Stimulated activated CD4-positive, alpha-beta T cell treated with anti-CD3 and anti-CD28 coated beads, Interleukin-15, amount 100 ng/mL, for 24 hours (primary cell): ENCODE measurements at places on chromosomes 12 and 14.

DNA sequence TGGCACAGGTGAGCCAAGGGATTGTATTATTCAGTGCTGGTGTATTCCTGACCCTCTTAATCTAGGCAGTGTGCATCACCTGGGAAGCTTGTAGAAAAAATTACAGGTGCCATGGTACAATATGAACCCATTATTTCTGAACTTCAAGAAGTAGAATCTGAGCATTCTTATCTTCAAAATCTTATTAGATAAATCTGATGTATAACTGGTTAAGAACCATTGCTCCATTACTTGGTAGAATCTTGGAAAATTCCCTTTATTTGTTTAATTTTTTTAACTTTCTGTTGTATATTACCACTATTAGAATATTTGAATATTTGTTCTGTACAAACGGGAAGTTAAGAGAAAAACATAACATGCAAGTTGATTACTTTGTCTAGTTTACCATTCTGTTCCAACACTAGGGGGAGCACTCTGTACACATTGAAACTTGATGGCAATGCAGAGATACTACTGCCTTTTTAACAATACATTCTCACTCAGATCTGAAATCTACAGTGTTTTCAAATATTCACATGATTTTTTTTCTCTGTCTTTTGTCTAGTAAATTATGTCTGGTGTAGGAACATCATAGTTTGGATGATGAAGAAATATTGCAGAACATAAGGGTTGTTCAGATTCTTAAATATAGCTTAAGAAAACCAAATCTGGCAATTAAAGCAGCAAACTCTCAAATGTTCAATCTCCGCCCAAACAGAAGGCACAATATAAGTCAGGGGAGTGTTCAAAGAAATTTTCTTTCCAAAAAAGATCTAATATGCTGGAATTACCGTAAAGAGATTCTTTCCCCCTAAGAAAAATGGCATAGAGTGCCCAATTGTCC lies 196.6 kb downstream of the PCNX1 start:
- no peak for DNase-seq

- no peak for DNase-seq
Measured at GRCh38 chr12:65853489-65854157, 29.3 kb downstream of the HMGA2 start.

- DNase-seq = no peak
Measured at GRCh38 chr12:1591543-1591942, 2.8 kb downstream of the FBXL14 start.

DNA sequence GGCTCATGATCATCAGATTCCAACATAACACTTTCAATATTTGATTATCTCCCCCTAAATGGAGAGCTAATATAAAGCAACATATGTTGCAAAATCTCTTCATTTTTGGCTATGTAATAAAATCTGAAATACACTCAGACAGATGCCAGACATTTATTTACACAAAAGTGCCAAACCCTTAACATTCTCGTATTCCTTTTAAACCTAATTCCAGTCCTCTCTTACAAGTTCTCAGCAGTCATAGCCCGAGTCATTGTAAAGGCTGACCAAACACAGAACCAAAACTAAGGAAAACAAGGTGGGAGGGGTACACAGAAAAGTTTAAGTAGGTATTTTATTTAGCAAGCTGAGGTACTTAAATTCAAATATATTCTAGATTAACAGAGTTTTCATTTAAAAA lies 81.4 kb downstream of the LRP6 start:
- DNase-seq = no peak

DNA sequence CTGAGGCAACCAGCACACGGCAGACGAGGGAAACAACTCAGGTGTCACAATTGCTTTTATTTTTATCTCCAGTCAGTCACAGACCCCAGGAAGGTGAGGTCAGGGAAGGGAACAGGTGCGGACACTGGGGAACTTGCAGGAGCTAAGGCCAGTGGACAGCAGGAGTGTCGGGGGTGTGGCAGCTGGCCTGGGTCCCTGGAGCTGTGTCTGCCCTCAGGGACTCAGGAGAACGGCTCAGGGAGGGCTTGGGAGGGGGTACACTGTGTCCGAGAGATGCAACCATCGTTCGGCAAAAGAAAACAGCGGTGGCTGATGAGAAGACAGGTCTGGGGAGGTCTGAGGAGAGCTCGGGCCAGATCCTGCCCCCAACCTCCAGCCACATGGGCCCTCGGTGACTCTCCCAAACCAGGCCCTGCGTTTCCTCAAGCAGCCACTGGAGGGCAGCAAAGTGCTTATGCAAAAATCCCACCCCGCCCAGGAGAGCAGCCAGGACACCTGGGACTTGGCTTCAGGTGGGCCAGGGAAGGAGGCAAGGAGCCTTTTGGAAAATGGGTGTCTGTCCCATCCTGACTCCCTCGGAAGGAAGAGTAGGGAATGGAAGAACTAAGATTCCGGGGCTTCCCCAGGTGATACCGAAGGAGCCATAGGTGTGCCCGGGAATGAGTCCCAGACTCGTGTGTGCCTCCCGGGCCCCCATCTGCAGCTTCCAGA lies 24.1 kb upstream of the BCDIN3D start:
- DNase-seq = peak; percentile 80

DNA sequence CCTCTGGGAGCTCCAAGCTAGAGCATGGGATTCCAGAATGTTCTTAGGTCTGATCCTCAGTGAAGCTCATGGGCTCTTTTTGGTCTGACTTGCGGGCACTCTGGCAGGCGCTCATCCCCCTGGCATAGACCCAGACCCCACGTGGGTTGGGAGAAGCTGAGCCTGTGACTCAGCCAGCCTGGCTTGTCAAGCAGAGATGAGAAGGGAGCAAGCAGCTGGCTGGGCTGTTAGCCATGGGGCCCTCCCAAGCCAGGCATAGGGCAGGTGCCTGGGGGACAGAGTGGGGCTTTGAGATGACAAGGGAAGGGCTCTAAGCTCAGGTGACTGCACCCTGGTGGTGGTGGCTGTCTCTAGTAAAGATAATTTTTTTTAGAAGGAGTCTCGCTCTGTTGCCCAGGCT lies 80.3 kb upstream of the NOS1 start:
- DNase-seq = no peak

- no peak for DNase-seq
Measured at GRCh38 chr12:71492604-71493003, 53.0 kb downstream of the LGR5 start.

DNA sequence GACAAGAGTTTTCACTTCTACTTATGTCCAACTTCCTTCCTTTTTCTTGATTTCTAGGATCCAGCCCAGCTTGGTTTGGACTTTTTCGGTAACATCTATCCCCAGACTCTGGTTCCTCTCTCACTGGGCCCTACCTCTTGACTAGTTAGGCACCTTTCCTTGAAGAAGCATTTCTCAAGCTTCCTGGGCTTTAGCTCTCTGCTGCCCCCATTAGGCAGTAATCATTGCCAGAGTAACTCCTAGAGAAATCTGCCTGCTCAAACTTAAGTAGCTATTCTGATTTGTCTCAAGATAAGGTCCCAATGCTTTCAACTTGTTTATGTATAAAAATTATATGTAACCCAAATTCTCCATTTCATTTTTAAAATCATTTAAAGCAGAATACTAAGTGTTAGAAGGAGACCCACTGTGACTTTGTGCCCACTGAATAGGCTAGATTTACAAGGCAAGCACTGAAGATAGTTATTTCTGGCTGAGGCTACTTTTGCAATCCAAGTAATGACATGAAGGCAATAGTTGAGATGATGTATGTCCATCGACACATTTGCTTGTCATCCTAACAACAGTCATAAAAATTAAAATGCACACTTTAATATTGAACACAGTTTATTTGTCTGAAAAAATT lies 275.0 kb upstream of the G2E3 start:
- DNase-seq = peak; percentile 30
